ENCODE measurements at places on chromosomes 2 and 18. TPM values are rescaled to one million over a fixed set of nuclear protein-coding genes. Genes with fewer than 3 reads are reported as not detected.

RIT2 gene
- total RNA-seq, result not detected

SDC1 gene
- 0.16 TPM for total RNA-seq

IL36B gene
- total RNA-seq, result not detected

ABHD3 gene
- 32.0 TPM for total RNA-seq

METTL21A gene
- 12.4 TPM for total RNA-seq

TCF23 gene
- total RNA-seq, result not detected

ZNF892 gene
- total RNA-seq, result 7.2 TPM

HOXD12 gene
- total RNA-seq, result not detected

CFAP221 gene
- not detected for total RNA-seq

SPAG16 gene
- total RNA-seq, result 9.0 TPM

ARHGEF33 gene
- not detected for total RNA-seq

TFCP2L1 gene
- 0.16 TPM for total RNA-seq

Measured in activated T-cell treated with anti-CD3 and anti-CD28 coated beads, Interleukin-2, amount 50 U/mL, for 72 hours (primary cell).